ENCODE measurements at places on chromosomes 12 and 14. TPM values are rescaled to one million over a fixed set of nuclear protein-coding genes. Genes with fewer than 3 reads are reported as not detected.

GRCh38 chr12:62808166-62808879 is 126.6 kb downstream of the PPM1H start:
- H3K27ac ChIP-seq, result no peak overlapping the region
- H3K4me1 ChIP-seq, result no peaks in the 10 kb centered on the region
- H3K4me3 ChIP-seq, result no peak overlapping the region
- DNase-seq, result no peak
- no peaks in the 10 kb centered on the region for H3K27me3 ChIP-seq

The RBM23 gene
- 118 TPM for total RNA-seq

- H3K27me3 ChIP-seq, result no peaks in the 10 kb centered on the region
- H3K4me3 ChIP-seq, result no peak overlapping the region
- H3K27ac ChIP-seq, result peak overlapping the region; percentile 69
- no peak for DNase-seq
Measured at GRCh38 chr12:53543539-53543938, 36.3 kb upstream of the NPFF start.

GRCh38 chr14:74480046-74480445 is 13.1 kb downstream of the NPC2 start:
- peaks cover 25% of the 10 kb centered on the region for H3K36me3 ChIP-seq
- no peaks in the 10 kb centered on the region for H3K27me3 ChIP-seq
- H3K4me3 ChIP-seq, result no peak overlapping the region
- no peak overlapping the region for H3K27ac ChIP-seq
- DNase-seq, result no peak

DNA sequence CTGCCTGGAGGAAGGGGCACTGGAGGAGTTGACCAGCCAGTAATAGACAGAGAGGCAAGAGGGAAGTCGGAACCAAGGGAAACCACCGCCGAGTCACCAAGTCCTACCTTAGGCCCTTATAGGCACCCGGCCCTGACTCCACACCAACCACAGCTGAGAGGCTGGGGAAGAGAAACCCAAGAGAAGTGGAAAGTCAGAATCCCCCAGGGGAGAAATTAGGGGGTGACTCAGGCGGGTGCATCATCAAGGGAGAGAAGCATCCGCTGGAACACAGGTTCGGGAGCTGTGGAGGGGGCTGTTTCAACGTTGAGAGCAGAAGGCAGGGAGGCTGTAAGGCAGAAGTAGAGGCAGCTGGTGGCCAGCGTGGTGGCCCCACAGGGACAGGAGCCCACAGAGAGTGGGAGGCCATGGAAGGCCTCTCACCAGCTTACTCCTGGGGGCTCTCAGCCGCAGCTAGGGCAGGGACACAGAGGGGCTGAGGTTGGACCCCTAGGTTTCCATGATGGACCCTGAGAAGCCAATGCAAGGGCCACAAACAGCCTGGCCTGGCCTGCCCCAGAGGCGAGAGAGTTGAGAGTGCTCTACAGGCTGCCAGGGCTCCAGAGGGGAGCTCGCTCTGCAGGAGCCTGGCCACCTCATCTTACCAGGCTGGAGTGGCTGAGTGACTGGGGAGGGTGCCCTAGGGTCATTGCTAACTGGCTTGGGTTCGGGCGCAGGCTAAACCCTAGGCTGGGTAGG is 1.4 kb upstream of the TRMT61A start:
- peak overlapping the region; percentile 86 for H3K27ac ChIP-seq
- DNase-seq, result no peak
- no peaks in the 10 kb centered on the region for H3K27me3 ChIP-seq

DNA sequence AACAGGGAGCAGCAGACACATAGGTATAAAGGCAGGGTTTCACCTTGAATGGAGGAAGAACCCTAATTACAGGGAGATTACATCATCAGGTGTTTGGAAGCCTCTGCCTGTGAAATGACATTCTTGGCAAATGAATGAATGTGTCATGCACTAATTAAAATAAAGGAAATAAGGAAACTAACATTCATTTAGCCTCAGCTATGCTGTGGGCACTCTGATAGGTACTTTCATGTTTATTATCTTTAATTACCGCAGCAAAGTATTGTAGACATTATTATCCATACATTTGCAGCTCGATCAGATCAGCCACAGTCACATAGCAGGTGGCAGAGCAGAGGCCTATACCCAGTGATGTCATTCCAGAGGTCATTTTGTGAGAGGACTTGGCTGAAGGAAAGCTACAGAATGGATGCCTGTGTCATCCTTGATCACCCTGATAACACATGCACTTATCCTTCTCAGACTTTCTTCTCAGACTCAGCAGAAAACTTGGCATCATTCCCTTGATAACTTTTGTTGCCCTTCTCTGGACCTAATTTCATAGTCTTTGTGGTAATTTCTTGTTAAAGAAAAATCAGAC is 18.4 kb downstream of the ZNF664 start:
- no peaks in the 10 kb centered on the region for H3K27me3 ChIP-seq
- H3K4me3 ChIP-seq, result no peak overlapping the region
- H3K36me3 ChIP-seq, result peaks cover 36% of the 10 kb centered on the region

DNA sequence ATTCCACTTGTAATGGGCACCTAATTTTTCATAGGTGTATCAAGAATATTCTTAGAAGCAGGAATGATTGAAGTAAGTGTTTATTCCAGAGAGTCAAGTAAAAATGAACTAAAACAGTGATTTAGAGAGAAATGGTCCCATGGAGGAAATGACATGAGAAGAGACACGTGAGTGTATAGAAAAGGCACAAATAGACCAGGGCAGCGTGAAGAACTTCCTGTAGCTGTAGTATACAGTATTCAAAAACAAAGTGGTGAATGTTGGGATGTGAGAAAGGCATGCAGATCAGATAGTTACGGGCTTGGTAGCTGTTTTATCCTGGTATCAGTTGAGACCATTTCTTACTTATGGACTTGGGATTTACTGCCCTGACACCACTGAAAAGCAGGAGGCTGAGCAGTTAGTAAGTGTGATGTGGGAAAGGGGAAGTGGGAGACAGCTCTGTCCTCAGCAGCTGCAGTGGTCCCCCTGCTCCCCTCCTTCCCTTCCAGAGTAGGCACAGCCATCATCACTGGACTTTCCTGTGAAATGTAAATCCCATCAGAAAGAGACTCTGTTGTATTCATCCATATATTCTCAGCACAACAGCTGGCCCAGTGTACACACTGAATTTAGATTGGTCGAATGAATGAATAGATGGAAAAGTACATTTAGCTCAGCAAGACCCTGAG is 16.8 kb upstream of the TESPA1 start:
- no peaks in the 10 kb centered on the region for H3K4me1 ChIP-seq
- H3K27me3 ChIP-seq, result peaks cover 23% of the 10 kb centered on the region
- H3K27ac ChIP-seq, result no peak overlapping the region
- no peak overlapping the region for H3K4me3 ChIP-seq
- no peaks in the 10 kb centered on the region for H3K36me3 ChIP-seq
- no peak for DNase-seq

DNA sequence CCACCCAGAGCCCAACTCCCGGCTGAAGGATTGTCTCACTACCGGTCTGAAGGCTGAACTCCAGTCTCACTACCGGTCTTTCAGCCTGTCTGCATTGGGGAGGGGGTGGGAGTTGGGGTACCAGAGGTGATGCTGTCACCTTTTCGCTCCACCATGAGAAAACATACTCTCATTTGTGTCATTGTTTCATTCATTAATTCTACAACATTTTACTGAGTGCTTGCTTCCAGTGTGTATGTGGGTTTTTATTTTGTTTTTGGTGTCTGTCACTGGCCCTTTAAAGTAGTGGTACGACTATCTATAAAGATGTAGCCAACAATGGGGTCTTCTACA is 524 bp upstream of the CDK4 start:
- peaks cover 22% of the 10 kb centered on the region for H3K36me3 ChIP-seq
- no peak for DNase-seq
- H3K27ac ChIP-seq, result peak overlapping the region; percentile 99
- H3K4me3 ChIP-seq, result peak overlapping the region; percentile 99
- H3K4me1 ChIP-seq, result peaks cover 36% of the 10 kb centered on the region

GRCh38 chr12:26954027-26954426 is 15.8 kb downstream of the FGFR1OP2 start:
- H3K36me3 ChIP-seq, result peaks cover 28% of the 10 kb centered on the region
- no peak overlapping the region for H3K4me3 ChIP-seq
- no peak for DNase-seq

GRCh38 chr14:31283578-31284252 is 76.1 kb upstream of the HECTD1 start:
- no peaks in the 10 kb centered on the region for H3K27me3 ChIP-seq
- no peak for DNase-seq
- H3K27ac ChIP-seq, result no peak overlapping the region
- no peak overlapping the region for H3K4me3 ChIP-seq
- peaks cover 5% of the 10 kb centered on the region for H3K4me1 ChIP-seq

- H3K4me1 ChIP-seq, result no peaks in the 10 kb centered on the region
- no peak overlapping the region for H3K27ac ChIP-seq
- no peak overlapping the region for H3K4me3 ChIP-seq
- H3K36me3 ChIP-seq, result no peaks in the 10 kb centered on the region
- no peak for DNase-seq
- H3K27me3 ChIP-seq, result peaks cover 6% of the 10 kb centered on the region
Measured at GRCh38 chr14:99947695-99948094, 117.5 kb upstream of the EVL start.

The ANG gene
- total RNA-seq, result 8.0 TPM

The MIP gene
- total RNA-seq, result not detected

- no peaks in the 10 kb centered on the region for H3K36me3 ChIP-seq
- H3K4me3 ChIP-seq, result peak overlapping the region; percentile 91
- H3K4me1 ChIP-seq, result peaks cover 13% of the 10 kb centered on the region
- peak; percentile 98 for DNase-seq
Measured at GRCh38 chr12:121839106-121839992, 19.3 kb downstream of the HPD start.

The PPP1R36 gene
- total RNA-seq, result 0.79 TPM

The SNRPF gene
- 48.5 TPM for total RNA-seq

DNA sequence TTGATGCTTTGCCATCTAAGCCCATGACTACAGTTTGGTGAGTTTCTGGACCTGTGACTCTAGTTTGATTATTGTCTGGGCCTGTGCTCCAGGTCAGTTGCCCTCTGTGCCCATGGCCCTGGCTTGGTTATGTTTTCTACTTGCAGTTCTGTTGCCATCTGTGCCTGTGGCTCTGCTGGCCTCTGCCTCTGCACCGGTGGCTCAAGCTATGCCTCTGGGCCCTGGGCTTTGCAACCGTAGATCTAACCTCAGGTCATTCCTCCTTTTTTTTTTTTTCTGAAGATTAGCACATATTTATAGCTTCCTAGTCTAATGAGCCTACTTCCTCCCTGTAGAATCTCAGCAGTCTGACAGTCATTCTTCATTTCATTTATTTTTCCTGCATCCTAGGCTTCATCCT is 161.2 kb downstream of the CCDC91 start:
- H3K27me3 ChIP-seq, result no peaks in the 10 kb centered on the region
- no peaks in the 10 kb centered on the region for H3K4me1 ChIP-seq
- H3K4me3 ChIP-seq, result no peak overlapping the region
- peaks cover 30% of the 10 kb centered on the region for H3K36me3 ChIP-seq

- H3K27me3 ChIP-seq, result no peaks in the 10 kb centered on the region
- H3K4me3 ChIP-seq, result no peak overlapping the region
- no peaks in the 10 kb centered on the region for H3K4me1 ChIP-seq
- peaks cover 1% of the 10 kb centered on the region for H3K36me3 ChIP-seq
Measured at GRCh38 chr14:60989599-60989998, 8.6 kb downstream of the SLC38A6 start.

The TPPP2 gene
- not detected for total RNA-seq

DNA sequence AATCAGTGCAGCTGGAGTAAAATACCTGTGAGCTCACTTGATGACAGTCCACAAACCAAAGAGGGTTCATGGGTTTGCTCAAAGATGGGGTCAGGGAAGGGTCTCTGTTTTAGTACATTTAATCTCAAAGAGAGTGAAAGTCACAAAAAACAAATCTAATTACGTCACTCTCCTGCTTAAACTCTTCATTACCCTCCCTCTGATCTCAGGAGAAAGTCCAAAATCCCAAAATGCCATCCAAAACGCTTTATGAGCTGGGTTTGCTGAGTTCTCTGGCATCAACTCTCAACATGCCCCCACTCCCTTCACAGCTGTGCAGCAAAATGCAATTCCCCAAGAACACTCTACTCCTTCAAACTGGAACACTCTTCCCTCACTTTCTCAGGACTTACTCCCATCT is 40.4 kb upstream of the LGR5 start:
- H3K27me3 ChIP-seq, result no peaks in the 10 kb centered on the region
- H3K36me3 ChIP-seq, result no peaks in the 10 kb centered on the region
- DNase-seq, result no peak
- peak overlapping the region; percentile 53 for H3K27ac ChIP-seq

DNA sequence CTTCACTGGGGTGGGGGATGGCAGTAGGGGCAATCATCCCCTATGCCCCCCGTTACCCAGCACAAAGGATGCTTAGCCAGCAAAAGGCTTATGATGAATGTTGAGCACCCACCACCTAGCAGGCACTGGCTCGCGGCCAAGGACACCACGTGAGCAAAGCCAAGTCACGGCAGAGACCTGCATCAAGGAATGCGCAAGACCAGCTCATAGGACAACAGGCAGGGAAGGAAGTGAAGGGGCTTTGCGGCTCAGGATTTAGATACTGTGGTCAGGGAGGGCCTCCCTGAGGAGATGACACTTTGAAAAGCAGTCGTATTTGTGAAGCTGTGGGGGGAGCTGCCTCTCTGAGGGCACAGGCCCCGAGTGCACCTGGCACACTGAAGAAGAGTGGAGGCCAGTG is 32.8 kb downstream of the SH2B3 start:
- peaks cover 4% of the 10 kb centered on the region for H3K36me3 ChIP-seq
- H3K4me3 ChIP-seq, result no peak overlapping the region
- peak overlapping the region; percentile 15 for H3K27ac ChIP-seq
- DNase-seq, result no peak
- H3K4me1 ChIP-seq, result peaks cover 8% of the 10 kb centered on the region

The PAPLN gene
- total RNA-seq, result 2.0 TPM

- H3K4me1 ChIP-seq, result no peaks in the 10 kb centered on the region
- no peaks in the 10 kb centered on the region for H3K36me3 ChIP-seq
- H3K4me3 ChIP-seq, result no peak overlapping the region
- H3K27ac ChIP-seq, result no peak overlapping the region
Measured at GRCh38 chr12:45687081-45688015, 42.2 kb upstream of the ARID2 start.

The DDX55 gene
- 33.5 TPM for total RNA-seq

DNA sequence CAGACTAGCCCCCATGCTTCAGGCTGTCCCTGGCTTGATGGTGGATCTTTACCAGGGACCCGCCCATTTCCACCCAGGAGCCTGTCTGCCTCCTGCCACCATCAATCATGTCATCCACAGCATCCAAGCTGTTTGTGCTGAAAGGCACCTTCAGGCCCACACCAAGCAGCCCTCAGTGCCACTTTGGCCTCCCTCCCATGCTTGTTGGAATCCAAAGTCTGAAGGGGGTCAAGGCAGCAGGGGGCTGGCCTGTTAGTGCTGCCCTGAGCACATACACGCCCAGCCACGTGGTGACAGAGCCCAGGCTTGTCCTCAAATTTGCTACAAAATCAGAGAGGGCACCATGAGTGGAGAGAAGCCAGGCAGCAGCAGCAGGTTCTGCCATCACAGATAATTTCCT is 1146.8 kb downstream of the FSCB start:
- peaks cover 27% of the 10 kb centered on the region for H3K4me1 ChIP-seq

Measured in progenitor cell of endocrine pancreas (in vitro differentiated cells).